Heart left ventricle (tissue), 16 donors: ENCODE measurements at places on chromosomes 1 and 21. TPM values are rescaled to one million over a fixed set of nuclear protein-coding genes. Genes with fewer than 3 reads are reported as not detected.

Gene TTC34
- 0.19 TPM for total RNA-seq

Gene TSTD1
- 18.3 TPM for total RNA-seq

Gene CFHR5
- not detected for total RNA-seq

Gene DAB1
- 28.8 TPM for total RNA-seq

Gene WNT3A
- not detected for total RNA-seq

Gene HSD3B1
- total RNA-seq: not detected

Gene DNAH14
- total RNA-seq: 3.6 TPM

Gene CD1D
- 5.3 TPM for total RNA-seq

Gene KRTAP11-1
- not detected for total RNA-seq

Gene SLFNL1
- 0.23 TPM for total RNA-seq
